ENCODE measurements at places on chromosomes 3 and 15. TPM values are rescaled to one million over a fixed set of nuclear protein-coding genes. Genes with fewer than 3 reads are reported as not detected.

The NMNAT3 gene
- 2.2 TPM for total RNA-seq

GRCh38 chr3:157311633-157312375, 124.8 kb upstream of the PTX3 start:
- H3K4me1 ChIP-seq: no peaks in the 10 kb centered on the region
- H3K36me3 ChIP-seq: no peaks in the 10 kb centered on the region
- H3K27me3 ChIP-seq: no peaks in the 10 kb centered on the region
- no peak overlapping the region for H3K4me3 ChIP-seq
- H3K27ac ChIP-seq: no peak overlapping the region

The SUMF1 gene
- total RNA-seq: 19.8 TPM

- H3K27ac ChIP-seq: no peak overlapping the region
- no peak for DNase-seq
- H3K27me3 ChIP-seq: no peaks in the 10 kb centered on the region
- no peak overlapping the region for H3K4me3 ChIP-seq
- no peaks in the 10 kb centered on the region for H3K36me3 ChIP-seq
Measured at GRCh38 chr3:168100777-168101492, 5.2 kb upstream of the GOLIM4 start.

GRCh38 chr15:40763801-40764628, at the start of gene GCHFR:
Gene GCHFR (plus strand): TSS chr15:40764068. CDS start chr15:40764181, 113 bp downstream.
- peaks cover 53% of the 10 kb centered on the region for H3K4me1 ChIP-seq
- no peaks in the 10 kb centered on the region for H3K27me3 ChIP-seq
- H3K27ac ChIP-seq: peak within 1 kb of the TSS; percentile 71
- peak within 1 kb of the TSS; percentile 74 for H3K4me3 ChIP-seq

DNA sequence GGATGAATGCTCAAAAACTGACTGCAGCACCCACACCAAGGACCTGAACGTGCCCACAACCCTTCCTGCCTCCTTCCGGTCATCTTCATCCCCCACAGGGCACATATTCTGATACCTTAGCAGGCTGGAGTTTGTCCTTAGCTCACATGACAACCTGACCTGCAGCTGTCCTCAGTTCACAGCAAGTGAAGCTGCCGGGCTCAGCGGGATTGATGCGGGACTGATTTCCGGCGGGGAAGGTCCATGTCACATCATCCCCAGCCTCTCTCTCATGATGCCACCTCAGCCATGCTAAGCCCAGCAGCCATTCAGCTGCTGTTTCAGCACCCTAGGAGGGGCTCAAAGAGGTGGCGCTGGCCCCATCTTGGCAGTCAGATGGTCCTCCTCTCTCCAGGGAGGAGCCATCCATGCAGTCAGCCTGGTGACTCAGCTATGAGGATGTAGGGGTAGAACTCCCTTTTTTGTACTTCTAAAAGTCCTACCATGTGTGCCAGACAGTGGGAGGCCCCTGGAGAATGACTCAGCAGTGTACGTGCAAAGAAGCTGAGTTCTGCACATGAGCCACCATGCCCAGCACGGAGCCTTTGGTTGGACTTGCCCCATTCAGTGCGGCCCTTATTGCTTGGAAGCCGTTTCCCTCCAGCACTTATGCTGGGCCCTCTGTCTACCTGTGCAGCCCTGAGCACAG, 9.5 kb downstream of the CA12 start:
- H3K27me3 ChIP-seq: no peaks in the 10 kb centered on the region
- no peak for DNase-seq
- no peak overlapping the region for H3K27ac ChIP-seq
- no peak overlapping the region for H3K4me3 ChIP-seq
- H3K4me1 ChIP-seq: no peaks in the 10 kb centered on the region

GRCh38 chr3:64109438-64109837, 86.1 kb upstream of the PSMD6 start:
- H3K36me3 ChIP-seq: no peaks in the 10 kb centered on the region
- no peaks in the 10 kb centered on the region for H3K27me3 ChIP-seq
- H3K4me3 ChIP-seq: no peak overlapping the region

GRCh38 chr3:27723456-27723814, 1.3 kb upstream of the EOMES start:
- H3K27ac ChIP-seq: no peak overlapping the region
- H3K27me3 ChIP-seq: peaks cover 29% of the 10 kb centered on the region

The CORO2B gene
- 0.13 TPM for total RNA-seq

- no peak overlapping the region for H3K27ac ChIP-seq
- peaks cover 7% of the 10 kb centered on the region for H3K36me3 ChIP-seq
- no peak for DNase-seq
- no peaks in the 10 kb centered on the region for H3K4me1 ChIP-seq
- H3K27me3 ChIP-seq: no peaks in the 10 kb centered on the region
Measured at GRCh38 chr3:4309491-4310128, 6.4 kb downstream of the SETMAR start.

GRCh38 chr3:58989163-58989562, 60.7 kb downstream of the CFAP20DC start:
- no peak overlapping the region for H3K4me3 ChIP-seq
- no peak overlapping the region for H3K27ac ChIP-seq
- no peaks in the 10 kb centered on the region for H3K27me3 ChIP-seq
- no peak for DNase-seq
- no peaks in the 10 kb centered on the region for H3K36me3 ChIP-seq
- H3K4me1 ChIP-seq: no peaks in the 10 kb centered on the region

The ACKR4 gene
- not detected for total RNA-seq

DNA sequence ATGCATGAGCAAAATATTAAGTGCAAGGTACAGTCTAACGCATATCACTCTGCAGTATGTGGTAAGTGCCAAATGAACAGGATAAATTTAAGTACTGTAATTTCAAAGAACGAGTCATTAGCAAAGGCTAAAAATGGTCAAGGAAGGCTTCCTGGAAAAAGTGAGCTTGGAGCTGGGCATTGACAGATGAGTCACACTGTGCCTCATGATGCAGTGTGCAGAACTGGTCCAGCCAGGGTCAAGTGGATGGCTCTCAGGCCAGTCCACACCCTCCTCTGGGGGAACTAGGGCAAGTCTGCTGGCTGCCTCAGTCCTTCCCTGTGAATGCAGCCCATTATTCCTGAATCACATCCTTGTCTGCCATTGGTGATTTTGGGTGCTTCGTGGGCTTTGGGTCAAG, 76.3 kb downstream of the CACNA1D start:
- no peak for DNase-seq
- H3K4me1 ChIP-seq: no peaks in the 10 kb centered on the region
- no peak overlapping the region for H3K27ac ChIP-seq
- no peak overlapping the region for H3K4me3 ChIP-seq

The RTP1 gene
- not detected for total RNA-seq

The BCHE gene
- not detected for total RNA-seq

- DNase-seq: no peak
- peaks cover 58% of the 10 kb centered on the region for H3K36me3 ChIP-seq
- no peaks in the 10 kb centered on the region for H3K4me1 ChIP-seq
Measured at GRCh38 chr3:184927796-184928315, 115.9 kb downstream of the VPS8 start.

The ITIH1 gene
- 0.56 TPM for total RNA-seq

GRCh38 chr3:64166584-64167162, 58.6 kb downstream of the PRICKLE2 start:
- no peaks in the 10 kb centered on the region for H3K4me1 ChIP-seq
- H3K36me3 ChIP-seq: no peaks in the 10 kb centered on the region
- H3K27ac ChIP-seq: no peak overlapping the region
- no peaks in the 10 kb centered on the region for H3K27me3 ChIP-seq
- no peak overlapping the region for H3K4me3 ChIP-seq
- no peak for DNase-seq

DNA sequence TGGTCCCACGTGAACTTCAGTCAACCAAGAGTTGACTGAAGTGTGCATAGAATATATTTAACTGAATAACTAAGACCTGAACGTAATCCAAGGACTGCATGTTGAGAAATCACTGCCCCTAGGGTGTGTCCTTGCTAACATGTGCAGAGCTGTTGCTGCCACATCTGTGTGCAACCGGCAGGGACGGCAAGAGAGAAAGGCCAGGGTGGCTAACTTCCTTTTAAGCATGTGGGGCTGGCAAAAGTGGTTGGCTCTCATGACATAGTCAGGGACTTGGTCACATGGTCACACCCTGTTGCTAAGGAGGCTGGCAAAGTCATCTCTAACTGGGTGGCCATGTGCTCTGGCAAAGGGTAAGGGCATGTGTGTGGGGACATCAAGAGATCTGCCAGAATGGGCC, 52.4 kb downstream of the GASK1A start:
- no peak overlapping the region for H3K27ac ChIP-seq
- H3K36me3 ChIP-seq: no peaks in the 10 kb centered on the region
- no peaks in the 10 kb centered on the region for H3K27me3 ChIP-seq
- no peak for DNase-seq
- peaks cover 20% of the 10 kb centered on the region for H3K4me1 ChIP-seq
- no peak overlapping the region for H3K4me3 ChIP-seq

The SLCO3A1 gene
- total RNA-seq: 73.5 TPM

Data from natural killer cell (primary cell).